Right atrium auricular region (tissue), 2 donors: ENCODE measurements at places on chromosomes 11 and 22.

DNA sequence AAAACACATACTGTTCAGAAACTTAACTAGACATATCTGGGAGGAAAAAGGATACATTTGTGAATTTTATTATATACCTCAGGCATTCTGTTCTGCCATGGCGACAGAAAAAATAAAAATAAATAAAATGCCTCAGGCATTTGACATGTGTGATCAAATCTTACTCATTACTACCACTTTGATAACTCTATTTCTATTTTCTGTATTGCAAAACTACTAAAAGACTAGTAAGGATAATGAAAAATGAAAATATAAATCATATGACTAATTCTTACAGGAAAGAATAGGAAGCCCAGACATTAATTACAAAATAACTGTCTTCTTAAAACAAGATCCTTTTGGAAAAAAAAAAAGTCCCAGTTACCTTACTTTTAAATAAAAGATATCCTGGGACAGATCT lies 5.3 kb downstream of the PICALM start:
- no peak for DNase-seq
- peaks cover 73% of the 10 kb centered on the region for H3K4me1 ChIP-seq
- H3K27ac ChIP-seq, result peak overlapping the region; percentile 96

- no peaks in the 10 kb centered on the region for H3K36me3 ChIP-seq
- no peak for DNase-seq
- no peak overlapping the region for H3K27ac ChIP-seq
Measured at GRCh38 chr22:19708321-19709011, 5.8 kb upstream of the SEPTIN5 start.

GRCh38 chr11:35334385-35335090 lies 84.8 kb downstream of the SLC1A2 start:
- no peak overlapping the region for H3K27ac ChIP-seq
- no peak overlapping the region for H3K4me3 ChIP-seq
- no peaks in the 10 kb centered on the region for H3K4me1 ChIP-seq
- H3K27me3 ChIP-seq, result no peaks in the 10 kb centered on the region
- no peaks in the 10 kb centered on the region for H3K36me3 ChIP-seq
- DNase-seq, result no peak

DNA sequence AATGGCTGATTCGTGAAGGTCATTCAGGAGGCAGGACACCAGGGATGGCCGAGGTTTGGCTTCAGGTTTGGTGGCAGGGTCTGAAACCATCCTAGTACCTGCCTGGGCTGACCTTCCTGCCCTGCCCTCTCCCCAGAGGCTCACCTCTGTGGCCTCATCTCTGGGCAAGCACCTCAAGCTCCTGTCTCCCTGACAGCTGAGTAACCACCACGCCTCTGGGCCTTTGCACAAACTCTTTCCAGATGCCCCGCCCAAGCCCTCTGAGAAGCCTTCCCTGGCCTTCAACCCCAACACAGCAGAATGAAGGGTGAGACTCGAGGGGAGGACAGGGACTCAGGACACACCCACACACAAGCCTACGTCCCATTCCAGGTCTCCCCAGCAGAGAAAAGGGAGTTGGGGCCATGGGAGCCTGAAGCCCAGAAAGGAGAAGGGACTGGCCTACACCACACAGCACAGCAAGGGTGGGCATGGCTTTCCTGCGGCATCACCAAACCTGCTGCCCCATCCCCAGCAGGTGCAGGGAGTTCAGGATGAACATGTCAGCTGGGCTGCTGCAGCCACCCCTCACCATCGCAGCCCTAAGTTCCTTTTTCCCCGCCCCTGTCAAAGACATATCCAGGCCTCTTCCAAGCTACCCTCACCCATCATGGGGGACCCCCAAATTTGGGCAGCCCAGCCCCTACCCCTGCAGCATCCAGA lies 2.4 kb downstream of the SHISA8 start:
- DNase-seq, result no peak
- peaks cover 48% of the 10 kb centered on the region for H3K4me1 ChIP-seq
- H3K27me3 ChIP-seq, result peaks cover 12% of the 10 kb centered on the region
- H3K27ac ChIP-seq, result no peak overlapping the region

DNA sequence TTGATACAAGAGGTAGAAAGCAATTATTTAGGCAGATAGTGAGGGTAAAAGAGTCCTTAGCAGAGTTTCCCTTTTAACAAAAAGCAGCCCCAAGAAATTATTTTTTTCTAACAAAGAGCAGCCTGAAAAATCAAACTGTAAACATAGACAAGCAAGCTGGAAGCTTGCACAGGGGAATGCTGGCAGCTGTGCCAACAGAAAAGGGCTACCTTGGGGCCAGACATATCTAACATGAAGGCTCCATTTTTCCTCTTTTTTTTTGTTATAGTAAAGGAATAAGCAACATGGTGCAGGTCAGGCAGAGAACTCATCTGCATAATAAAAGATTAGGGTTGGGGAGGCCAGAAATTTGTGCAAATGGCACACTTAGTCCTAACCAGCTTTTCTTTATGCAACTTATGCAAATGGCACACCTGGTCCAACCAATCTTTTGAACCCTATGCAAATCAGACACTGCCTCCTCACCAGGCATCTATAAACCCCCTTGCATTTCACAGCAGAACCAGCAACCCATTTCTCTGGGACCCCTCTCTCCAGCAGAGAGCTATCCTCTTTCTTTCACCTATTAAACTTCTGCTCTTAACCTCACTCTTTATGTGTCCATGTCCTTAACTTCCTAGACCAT lies 41.8 kb downstream of the PDGFD start:
- H3K4me3 ChIP-seq, result no peak overlapping the region
- no peaks in the 10 kb centered on the region for H3K4me1 ChIP-seq
- H3K27me3 ChIP-seq, result no peaks in the 10 kb centered on the region
- no peak for DNase-seq
